A549 treated with CORT108297 at 1 μM for 4 hours (cell line): ENCODE measurements at places on chromosomes 16 and 17. TPM values are rescaled to one million over a fixed set of nuclear protein-coding genes. Genes with fewer than 3 reads are reported as not detected.

Gene HID1
- 6.0 to 9.9 TPM (median 9.0 TPM) in 5 replicates for total RNA-seq

Gene CD300LD
- total RNA-seq = not detected in 5 replicates

Gene FBXW10
- total RNA-seq = 0.92 to 1.7 TPM (median 1.3 TPM) in 5 replicates

Gene PLEKHH3
- 13.0 to 22.6 TPM (median 19.9 TPM) in 5 replicates for total RNA-seq

Gene CD300A
- total RNA-seq = 0.07 to 0.12 TPM (median 0.07 TPM) in 3 of 5 replicates, not detected in the others

Gene CD300LB
- 0.03 to 0.14 TPM (median 0.09 TPM) in 4 of 5 replicates, not detected in the other for total RNA-seq

Gene PHLPP2
- total RNA-seq = 8.4 to 10.2 TPM (median 9.6 TPM) in 5 replicates

Gene CUEDC1
- 47.0 to 60.8 TPM (median 54.7 TPM) in 5 replicates for total RNA-seq

Gene HLF
- total RNA-seq = 0.08 to 0.23 TPM (median 0.16 TPM) in 5 replicates

Gene AARS1
- total RNA-seq = 92.0 to 102 TPM (median 99.2 TPM) in 5 replicates

Gene C1QTNF8
- total RNA-seq = not detected in 5 replicates

Gene TBC1D3D
- total RNA-seq = 0.05 to 0.16 TPM (median 0.10 TPM) in 4 of 5 replicates, not detected in the other

Gene VASN
- 4.2 to 8.5 TPM (median 7.4 TPM) in 5 replicates for total RNA-seq

Gene FA2H
- 30.1 to 36.2 TPM (median 33.5 TPM) in 5 replicates for total RNA-seq

Gene KIF18B
- 26.8 to 41.2 TPM (median 40.1 TPM) in 5 replicates for total RNA-seq

Gene GH1
- total RNA-seq = not detected in 5 replicates

Gene CRYM
- total RNA-seq = 1.8 to 1.9 TPM (median 1.8 TPM) in 5 replicates

Gene CD300H
- total RNA-seq = 0.32 to 0.76 TPM (median 0.53 TPM) in 5 replicates

Gene E4F1
- total RNA-seq = 16.7 to 27.8 TPM (median 26.6 TPM) in 5 replicates

Gene ST6GALNAC1
- total RNA-seq = 0.14 to 0.41 TPM (median 0.16 TPM) in 5 replicates

Gene PRSS36
- 0.58 to 1.1 TPM (median 0.72 TPM) in 5 replicates for total RNA-seq

Gene KRT27
- total RNA-seq = not detected in 5 replicates

Gene C17orf50
- total RNA-seq = 0.24 to 0.49 TPM (median 0.27 TPM) in 5 replicates

Gene TBX21
- total RNA-seq = 0.04 to 0.15 TPM (median 0.09 TPM) in 5 replicates

Gene TBC1D24
- 6.3 to 9.5 TPM (median 8.6 TPM) in 5 replicates for total RNA-seq
